ENCODE measurements at places on chromosomes 4 and X.

GRCh38 chr4:116547632-116548031 is 537.7 kb downstream of the TRAM1L1 start:
- no peak for DNase-seq

DNA sequence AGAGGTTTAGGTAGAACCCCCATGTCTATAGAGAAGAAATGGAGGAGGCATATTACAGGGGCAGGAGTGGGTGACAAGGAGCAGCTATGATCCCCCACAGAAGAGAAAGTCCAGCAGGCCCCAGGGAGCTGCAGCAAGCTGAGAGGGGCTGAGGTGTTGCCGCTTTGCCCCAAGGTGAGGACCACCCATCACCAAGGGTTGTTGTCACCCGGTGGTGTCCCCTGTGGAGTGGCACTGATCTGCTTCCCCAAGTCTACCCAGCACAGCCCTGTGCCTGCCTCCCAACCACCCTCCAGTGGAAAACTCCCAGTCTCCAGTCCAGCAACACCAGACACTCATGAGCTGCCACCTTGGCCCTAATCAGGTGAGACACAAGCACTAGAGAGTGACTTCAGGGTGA is 149.3 kb upstream of the NOCT start:
- DNase-seq, result no peak

GRCh38 chr4:40337051-40337450 is 1.9 kb downstream of the CHRNA9 start:
- no peak for DNase-seq

DNA sequence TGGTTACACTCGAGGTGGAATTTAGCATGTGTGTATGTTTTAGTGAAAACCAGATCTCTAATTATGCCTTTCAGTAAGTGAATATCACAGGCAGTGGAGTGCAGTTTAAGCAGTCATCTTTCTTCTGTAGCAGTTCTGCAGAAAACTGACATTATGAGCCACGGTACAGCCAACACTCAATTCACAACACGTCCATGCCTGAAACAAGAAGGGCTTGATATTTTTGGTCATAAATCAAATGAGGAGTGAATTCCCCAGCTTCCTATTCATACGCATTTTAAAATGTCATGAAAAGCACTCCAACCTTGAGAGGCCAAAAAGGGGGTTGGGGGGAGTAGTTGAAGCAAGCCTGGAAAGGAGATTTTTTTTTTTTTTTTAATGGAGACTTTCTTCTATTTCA is 316.7 kb downstream of the ARHGAP10 start:
- DNase-seq, result no peak

DNA sequence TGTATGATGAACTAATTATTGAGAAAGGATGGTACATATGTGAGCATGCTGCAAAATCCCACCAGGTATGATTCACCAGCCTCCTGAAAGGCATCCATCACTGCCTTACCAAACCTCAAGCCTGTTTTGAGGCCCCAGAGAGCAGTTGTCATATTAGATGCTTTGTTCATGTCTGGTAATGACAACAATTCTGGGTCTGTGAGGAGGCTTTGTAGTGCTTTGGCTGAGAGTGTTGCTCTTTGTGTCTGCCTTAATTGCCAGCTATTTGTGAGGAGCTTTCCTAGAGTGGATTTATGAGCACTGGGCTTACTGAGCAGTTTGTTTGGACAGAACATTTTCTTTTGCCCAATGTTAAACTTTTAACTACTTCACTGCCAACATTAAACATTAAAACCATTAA is 69.2 kb downstream of the HEPH start:
- DNase-seq, result no peak

DNA sequence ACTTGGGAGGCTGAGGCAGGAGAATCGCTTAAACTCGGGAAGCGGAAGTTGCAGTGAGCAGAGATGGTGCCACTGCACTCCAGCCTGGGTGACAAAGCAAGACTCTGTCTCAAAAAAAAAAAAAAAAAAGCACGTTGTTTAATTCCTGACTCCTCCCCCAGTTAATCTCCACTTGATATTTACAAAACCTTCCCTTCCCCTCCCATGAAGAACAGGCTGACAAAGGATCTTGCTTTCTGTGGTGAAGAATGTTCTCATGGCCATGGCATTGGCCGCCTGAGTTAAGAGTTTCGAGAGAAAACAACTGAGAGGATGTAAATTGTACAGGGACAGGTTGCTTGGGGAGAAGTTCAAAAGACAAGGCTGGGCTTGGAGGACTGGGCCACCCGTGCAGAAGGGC is 168.2 kb upstream of the BCOR start:
- no peak for DNase-seq

DNA sequence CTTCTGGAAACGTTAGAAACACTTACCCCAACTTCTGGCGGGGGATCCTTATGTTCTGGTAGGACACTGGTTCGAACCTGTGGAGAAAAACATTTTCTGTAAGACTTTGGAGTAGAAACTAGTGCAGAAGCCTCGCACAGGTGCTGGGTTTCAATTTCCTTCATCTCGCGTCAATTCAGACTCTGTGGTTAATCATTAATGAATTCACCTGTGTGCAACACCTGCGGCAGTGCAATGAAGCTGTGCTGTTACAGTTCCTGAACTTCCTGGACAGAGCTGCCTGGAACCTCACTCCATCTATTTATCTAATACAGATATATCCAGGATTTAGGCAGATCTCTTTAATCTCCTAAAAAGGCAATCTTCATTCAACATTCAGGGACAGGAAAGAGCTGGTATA is 531.4 kb downstream of the INPP4B start:
- DNase-seq, result no peak

DNA sequence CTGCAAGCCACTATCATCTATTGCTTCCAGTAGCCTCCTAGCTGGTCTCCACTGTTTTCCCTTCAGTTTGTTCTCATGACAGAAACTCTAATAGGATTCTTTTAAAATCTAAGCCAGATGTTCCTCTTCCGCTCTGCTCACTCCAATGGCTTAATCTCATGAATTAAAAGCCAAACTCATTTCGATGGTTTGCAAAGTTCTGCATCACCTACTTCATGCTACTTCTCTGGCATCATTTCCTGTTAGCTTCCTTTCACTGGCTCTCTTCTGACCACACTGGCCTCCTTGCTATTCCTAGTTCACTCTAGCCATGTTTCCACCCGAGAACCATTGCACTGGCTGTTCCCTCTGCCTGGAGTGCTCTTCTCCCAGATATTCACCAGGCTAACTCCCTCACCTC is 102.0 kb upstream of the LSM6 start:
- DNase-seq, result no peak

DNA sequence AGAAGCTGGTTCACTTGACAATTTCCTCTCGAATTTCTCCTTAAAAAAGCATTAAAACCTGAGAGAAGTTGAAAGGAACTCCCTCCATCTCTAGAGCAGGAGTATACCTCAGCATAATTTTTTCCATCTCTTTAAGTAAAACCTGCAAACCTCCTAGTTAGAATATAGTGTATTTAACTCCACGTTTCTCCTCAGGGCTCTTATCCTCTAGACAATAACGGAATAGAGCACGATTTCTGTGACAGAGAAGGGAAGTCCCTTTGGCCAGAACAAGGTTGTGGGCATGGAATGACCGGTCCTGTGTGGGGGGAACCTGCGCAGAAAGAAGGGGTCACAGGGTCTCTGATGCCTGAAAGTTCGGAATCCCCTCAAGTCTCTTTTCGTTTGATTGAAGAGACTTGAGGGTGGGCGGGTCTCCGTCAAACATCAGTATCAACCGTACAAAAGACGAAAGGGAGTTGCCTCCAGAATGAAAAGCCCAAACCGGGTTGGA is 697 bp downstream of the ZNF280C start:
- no peak for DNase-seq

GRCh38 chr4:184215709-184216328 is 1.9 kb downstream of the ENPP6 start:
- no peak for DNase-seq

- DNase-seq, result no peak
These were observed 399.6 kb downstream of the NAF1 start for GRCh38 chr4:162767083-162767482.

DNA sequence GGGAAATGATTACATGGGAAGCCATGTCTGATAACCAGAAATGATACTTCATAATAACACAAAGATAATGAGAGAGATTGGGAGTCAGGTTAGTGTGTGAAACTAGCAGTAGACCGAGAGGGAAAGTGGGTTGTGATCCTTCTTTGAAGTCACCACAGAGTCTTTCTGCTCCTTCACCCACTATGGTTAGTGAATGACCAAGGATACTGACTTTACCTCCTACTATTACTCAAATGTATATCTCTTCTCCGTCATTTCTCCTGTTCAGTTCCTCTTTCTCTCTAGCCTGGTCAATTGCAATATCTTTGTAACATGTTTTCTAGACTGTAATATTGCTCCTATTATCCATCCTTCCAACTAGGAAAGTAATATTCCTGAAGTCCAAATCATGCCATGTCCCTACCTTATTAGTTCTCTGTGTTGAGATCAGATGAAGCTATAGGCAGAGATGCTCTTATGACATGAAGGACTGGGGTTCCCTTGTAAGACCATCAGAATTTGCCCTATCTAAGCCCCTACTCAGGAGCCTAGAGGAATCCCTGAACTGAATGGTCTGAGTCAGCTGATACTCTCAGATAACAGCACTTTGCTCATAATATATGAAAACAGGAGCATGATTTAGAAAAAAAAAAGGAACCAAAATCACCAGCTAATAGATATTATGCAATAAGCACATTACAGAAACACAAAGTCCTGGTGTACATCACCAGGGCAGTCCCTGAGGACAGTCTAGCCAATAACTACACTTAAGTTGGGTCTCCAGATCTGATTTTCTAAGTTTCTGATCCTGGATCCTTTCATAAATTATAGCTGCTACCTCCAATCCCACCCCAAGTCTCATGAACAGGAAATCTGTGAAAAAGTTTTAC is 81.2 kb downstream of the SHROOM3 start:
- DNase-seq, result no peak

DNA sequence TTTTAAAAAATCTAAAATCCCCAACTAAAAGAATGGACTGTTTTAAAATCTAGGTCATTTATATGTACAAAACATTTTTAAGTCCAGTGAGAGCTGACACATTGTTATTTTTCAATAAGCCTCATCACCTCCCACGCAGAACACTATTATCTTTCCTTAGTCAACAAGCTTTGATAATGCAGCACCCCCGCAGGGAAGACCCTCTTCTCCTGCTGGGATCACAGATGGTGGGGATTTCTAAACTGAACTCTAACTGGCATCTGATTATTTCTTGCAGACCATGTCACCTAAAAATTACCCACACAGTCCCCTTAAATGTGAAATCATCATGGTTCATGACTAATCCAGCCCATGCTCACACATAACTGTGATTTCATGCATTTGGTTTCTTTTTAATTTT is 11.6 kb downstream of the SYTL4 start:
- peak; percentile 24 for DNase-seq

- DNase-seq, result peak; percentile 19
These were observed 902.2 kb upstream of the PCDH7 start for GRCh38 chr4:29817961-29818360.

DNA sequence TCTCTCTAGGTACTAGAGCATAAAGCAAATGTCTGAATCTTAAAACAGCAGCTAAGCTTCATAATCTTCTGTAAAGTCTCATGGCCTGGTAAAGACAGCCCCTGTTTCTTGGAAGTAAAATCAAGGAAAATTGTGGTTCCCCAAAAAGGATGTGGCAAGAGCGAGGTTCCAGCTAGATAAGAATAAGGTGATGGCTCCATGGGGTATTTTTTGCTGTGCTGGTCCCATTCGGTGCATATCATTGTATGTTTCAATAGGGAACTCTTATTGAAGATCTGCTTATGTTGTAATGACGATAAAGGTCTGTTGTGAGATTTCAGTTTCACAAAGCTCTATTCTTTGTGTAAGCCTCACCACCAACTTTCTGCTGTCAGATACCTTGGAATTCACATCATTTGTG is 316.9 kb upstream of the NOCT start:
- DNase-seq, result no peak

DNA sequence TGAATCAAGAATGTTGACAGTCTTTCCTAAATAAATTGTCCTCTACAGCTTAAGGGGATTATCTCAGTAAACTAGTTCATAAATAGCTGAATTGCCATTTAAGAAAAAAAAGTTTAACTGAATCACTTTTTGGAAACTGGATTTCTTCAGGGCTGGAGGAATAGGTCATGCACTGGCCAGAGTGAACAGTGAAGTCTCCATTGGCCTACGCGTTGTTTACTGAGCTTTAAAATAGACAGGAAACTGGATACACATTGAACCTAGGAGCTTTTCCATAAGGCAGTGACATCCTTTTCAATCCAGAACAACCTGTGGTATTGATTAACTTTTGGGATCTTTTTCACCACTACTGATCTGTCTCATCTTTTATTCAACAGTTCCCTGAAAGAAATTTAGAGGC is 58.0 kb downstream of the COL4A6 start:
- DNase-seq, result no peak

DNA sequence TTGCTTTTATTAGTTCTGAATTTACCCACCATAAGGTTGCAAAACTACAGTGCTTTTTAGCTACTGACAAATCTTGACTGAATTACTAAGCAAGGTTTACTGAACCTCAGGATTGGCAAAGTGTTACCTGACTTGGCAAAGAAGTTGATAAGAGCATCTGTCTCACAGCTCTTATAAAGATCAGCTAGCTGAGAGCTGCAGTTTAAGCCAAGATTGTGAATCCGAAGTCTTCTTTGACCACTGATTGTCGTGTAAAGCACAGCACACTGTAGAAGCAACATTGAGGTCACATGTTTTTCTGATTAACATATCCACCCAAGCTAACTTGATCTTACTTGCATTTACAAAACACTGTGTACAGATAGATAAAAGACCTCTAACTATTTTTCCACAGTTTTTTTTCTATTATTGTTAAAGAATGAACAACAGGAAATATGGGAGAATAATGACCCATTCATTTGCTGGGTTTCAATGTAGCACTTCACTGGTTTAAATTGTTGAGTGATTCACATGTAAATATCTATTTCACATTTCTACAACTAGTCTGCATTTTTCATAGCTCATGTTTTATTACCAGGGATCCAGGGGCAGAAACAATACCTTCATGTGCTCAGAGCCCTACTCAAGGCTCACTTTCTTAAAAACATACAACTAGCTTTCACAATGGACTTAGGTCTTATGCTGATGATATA is 54.0 kb downstream of the METTL14 start:
- DNase-seq, result no peak

DNA sequence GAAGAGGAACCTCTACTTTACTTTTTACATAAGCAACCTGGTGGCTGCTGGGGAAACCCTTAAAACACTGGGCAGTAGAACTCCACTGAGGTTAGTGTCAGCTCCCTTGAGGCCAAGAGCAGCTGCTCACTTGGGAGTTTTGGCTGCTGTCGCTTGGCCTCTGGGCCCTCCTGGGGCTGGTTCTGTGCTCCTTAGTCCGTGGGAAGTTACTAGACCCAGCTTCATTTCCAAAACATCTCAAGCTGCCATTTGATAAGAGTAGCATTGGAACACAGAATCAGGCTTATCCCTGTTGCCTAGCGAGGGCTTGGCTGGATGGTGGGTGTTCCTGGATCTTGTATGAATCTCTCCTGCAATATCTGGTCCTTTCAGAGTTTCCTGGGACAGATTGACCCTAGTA is 26.1 kb downstream of the RNF4 start:
- DNase-seq, result no peak

Measured in NCI-H2081 (cell line).